ENCODE measurements at places on chromosomes 2 and 18.

GRCh38 chr2:3293221-3293620 is 84.4 kb downstream of the EIPR1 start:
- DNase-seq: no peak

GRCh38 chr2:28642796-28643195 is 108.8 kb upstream of the PPP1CB start:
- DNase-seq: no peak

DNA sequence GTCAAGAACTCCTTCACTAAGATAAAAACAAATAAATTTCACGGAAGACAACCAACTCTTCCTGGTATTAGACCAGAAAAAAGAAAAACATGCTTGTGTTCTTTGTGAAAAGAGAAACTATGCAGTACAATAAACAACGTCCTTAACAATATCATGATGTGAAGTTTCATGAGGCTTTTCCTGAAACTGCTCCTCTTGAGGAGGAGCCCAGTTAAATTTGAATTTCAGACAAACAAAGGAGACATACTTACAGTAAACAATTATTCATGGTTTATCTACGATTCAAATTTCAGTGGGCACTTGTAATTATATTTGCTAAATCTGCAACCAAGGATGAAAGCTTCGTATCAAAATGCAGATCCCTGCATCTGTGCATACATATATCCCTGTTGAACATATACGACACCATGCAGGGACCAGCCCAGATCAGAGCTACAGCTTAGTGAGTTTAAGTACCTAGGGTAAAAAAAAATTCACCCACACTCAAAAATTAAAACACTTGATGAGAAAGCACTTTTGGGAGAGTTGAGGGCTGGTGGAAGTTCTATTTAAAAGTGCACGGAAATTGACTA is 24.8 kb upstream of the SLC9A2 start:
- no peak for DNase-seq

- no peak for DNase-seq
Measured at GRCh38 chr2:23705771-23706612, 220.9 kb downstream of the ATAD2B start.

DNA sequence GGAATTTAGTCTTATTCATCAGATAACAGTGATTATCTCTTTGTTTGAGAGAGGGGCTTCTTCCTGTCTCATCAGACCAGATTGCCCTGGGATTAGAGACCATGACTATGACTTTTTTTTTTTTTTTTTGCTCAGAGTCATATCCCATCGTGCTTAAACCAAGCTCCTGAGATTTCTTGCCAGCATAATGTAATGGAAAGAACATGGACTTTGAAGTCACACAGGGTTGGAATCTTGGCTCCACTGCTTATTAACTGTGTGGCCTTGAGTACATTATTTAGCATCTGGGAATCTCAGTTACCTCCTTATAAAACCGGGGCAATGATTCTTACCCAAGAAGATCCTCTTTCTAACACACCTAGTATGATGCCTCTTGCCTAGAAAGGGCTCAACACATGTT is 268.3 kb downstream of the DYSF start:
- no peak for DNase-seq

- no peak for DNase-seq
Measured at GRCh38 chr2:219219784-219220532, 1.2 kb upstream of the ABCB6 start.

GRCh38 chr2:19357402-19358241 is 801 bp downstream of the OSR1 start:
- DNase-seq: no peak

- no peak for DNase-seq
Measured at GRCh38 chr2:60621688-60622429, 68.4 kb upstream of the BCL11A start.

DNA sequence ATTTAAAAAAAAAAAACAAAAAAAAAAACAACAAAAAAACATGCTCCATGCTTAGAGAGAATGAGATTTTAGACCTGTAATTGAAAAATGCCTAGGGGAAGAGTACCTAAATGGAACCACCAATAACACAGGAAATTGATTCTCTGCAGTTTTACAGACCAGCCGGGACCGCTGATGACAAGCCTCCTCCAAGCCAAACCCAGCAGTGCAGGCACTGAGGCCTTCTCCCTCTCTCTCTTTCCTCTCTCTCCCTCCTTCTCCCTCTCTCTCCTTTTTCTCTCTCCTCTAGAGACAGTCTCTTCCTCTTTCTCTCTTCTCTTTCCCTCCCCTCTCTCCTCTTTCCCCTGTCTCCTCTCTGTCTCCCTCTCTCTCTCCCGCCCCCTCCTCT is 228.8 kb upstream of the COPS8 start:
- DNase-seq: no peak

DNA sequence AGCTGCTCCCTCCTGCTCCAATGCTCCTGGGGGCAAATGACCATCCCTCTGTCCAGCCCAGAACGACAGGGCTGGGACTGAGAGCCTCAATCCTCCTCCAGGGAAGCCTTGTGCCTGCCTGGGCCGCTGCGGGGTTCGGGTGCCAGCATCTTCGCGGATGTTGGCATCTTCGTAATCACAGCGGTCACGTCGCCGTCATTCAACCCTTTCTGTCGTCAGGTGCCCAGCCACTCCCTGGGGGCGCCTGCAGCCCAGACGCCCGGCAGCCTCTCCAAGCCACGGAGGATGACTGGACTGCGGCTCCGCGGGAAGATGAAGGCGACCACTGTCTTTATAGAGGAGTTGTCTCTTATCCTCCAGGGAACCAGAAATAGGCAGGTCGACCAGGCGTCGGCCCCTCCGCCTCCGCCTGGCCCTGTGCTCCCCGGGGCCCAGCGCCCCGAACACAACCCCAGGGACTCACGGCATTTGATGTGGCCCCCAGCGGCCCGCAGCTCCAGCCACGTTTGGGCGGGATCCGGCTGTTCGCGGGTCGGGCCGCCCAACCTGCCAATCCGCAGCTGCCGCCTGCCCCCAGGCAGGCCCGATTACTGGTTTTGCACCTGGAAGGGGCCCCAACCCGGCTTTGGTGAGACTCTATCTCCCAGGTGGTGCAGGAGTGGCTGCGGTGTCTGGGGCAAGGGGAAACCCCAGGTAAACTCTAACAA is 113.9 kb downstream of the THNSL2 start:
- no peak for DNase-seq

DNA sequence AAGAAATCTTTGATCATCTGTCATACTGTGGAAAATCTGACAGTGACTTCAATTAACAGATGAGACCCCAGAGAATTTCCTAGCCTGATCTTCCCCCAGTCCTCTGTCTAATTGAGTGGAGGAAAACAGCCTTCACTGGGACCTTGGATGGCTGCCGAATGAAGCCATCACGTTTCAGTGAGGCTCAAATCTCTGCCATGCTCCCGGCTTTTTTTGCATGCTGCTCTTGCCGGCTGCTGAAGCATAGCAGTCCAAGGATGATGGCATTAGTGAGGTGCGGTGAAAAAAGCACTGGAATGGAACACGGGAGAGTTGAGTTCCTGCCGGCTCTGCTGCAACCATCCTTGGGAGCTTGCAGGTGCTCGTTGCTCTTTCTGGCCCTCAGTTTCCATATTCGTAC is 430.5 kb downstream of the SLC4A3 start:
- DNase-seq: no peak

- no peak for DNase-seq
Measured at GRCh38 chr18:2982022-2982421, 30.9 kb downstream of the LPIN2 start.

GRCh38 chr18:11767935-11768334 is 78.9 kb downstream of the GNAL start:
- no peak for DNase-seq

GRCh38 chr2:216619411-216620393 is 13.5 kb upstream of the IGFBP2 start:
- DNase-seq: no peak

GRCh38 chr2:47239119-47239969 is 84.2 kb upstream of the STPG4 start:
- DNase-seq: no peak

DNA sequence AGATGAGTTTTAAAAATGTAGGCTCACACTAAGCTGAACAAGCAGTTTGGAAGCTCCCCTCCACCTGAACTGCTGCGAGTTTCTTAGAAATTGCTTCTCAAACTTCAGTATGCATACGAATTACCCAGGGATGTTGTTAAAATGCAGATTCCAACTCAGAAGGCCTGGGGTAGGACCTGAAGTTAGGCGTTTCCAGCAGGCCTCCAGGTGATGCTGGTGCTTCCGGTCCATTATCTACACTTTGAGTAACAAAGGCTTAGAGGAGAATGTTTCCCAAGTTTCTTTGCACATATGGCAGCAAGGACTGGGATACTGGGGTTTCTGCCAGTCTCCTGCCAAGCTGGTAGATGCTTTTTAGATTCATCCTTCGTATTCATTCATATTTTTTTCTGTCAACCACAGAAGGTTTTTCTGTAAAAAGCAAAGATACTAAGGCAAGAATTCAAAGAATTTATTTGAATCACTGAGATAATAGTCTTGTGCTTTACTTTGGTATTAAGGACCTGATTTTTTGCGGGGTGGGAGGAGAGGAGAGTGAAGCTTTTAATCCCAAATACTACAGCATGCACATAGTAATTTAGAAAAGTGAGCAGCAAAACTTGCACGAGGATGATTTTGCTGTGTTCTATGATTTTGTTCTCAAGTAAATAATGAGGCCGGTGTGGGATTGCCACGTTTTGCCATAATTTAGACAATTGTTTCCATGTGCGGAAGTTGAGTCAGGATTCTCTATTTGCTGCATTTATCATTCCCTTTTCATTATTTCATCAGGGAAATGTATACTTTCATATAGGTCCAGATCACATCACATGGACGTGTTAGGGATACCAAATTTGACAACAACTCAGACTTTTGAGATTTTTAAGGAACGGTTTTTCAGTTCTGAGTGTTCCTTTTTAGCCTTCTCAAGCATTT is 137.6 kb upstream of the SPATS2L start:
- no peak for DNase-seq

- no peak for DNase-seq
Measured at GRCh38 chr2:27118525-27119329, at the start of gene CGREF1. TSS of gene CGREF1 (minus strand) at chr2:27119128. CDS start at chr2:27104366, 14,762 bp downstream.

DNA sequence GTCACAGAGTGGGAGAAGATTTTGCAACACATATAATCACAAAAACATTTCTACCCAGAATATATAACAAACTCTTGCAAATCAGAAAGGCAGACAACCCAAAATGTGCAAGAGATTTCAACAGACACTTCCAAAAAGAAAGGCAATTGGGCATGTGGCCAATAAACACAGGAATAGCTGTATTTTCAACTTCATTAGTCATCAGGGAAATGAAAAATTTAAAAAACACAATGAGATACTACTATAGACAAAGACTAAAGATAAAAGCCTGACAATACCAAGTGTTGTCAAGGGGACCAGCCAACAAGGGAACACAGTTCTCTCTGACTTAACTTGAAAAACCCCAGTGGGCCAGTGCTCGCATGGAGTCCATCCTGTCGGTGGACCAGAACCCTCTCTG is 40.5 kb downstream of the MTHFD2 start:
- no peak for DNase-seq

GRCh38 chr18:67135981-67136380 is 380.5 kb downstream of the DSEL start:
- no peak for DNase-seq

- DNase-seq: no peak
Measured at GRCh38 chr2:12284487-12284886, 432.2 kb upstream of the TRIB2 start.

DNA sequence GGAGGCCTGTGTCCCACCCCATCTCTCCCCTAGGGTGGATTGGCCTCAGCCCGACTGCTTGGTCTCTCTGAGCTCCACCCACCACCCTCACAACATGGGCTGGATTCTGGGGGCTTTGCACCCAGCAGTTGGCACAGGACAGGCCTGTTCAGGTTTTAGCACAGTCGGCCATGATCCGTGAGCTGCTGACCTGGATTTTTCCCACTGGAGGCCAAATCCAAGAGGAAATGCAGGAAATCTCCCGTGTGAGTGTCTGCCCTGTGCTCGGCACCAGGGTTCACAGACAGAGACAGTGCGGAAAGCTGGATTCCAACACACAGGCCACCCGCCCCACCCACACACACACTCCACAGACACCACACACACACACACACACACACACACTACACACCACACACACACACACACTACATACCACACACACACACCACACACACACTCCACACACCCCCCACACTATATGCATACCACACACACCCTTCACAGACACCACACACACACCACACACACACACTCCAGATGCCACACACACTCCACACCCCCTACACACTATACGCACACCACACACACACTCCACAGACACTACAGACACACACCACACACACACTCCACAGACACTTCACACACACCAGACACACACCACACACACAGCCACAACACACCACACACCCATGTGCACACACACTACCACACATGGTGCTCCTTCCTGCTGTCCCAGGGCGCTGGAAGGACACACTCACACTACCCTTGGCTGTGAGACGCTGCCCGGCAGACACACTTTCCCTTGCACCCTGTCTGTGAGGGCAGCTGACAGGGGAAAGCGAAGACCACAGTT is 14.1 kb downstream of the MBP start:
- DNase-seq: no peak

- DNase-seq: no peak
Measured at GRCh38 chr2:57542081-57542480, 504.5 kb upstream of the VRK2 start.

DNA sequence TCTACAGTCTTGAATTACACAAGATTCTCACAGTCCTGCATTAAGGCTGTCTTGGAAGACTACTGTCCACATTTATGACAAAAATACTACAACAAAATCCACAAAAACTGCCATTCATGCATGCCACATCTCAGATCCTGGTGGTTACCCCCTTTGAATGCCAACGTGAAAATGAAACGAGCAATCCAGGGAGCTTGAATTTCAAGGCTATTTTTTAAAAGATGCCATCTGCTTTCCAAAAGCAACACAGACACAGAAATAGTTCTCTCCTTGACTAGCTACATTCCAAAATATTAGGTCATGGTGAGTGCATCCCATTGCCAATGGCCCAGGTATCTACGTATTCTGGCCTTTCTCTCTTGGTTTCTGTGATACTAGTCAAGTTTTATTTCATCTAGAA is 36.3 kb downstream of the IRS1 start:
- no peak for DNase-seq

GRCh38 chr2:42523341-42523740 is 29.6 kb upstream of the KCNG3 start:
- DNase-seq: no peak

DNA sequence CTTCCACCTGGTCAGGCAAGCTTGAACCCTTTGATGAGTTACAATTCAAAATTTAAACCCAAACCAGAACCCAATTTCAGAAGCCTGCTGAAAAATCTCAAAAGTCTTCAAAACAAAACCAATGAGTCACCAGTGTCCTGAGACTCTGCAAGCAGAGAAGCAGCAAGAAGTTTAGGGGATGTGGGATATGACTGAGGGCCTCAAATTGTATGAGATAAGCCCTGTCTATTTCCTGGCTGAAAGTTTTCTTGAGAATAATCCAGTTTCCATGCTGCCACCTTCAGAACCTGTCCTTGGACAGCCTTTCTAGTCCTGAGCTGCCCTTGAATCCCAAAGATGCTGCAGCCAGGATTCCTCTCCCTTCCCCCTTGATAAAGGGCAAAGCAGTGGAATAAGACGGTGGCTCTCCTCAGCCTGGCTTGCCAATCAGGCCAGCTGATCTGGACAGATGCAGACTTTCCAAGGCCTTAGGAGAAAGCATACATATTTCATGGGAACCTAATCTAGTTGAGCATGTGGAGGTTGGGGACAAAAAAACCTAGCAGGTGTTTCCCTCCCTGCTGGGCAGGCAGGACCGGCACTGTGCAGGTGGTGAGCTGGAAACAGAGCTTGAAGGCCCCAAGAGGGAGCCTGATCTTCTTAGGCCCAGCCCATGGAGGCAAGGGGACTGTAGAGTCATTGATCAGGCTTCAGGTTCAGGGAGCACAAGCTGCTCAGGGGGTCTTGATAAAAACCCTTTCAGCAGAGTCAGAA is 278.0 kb upstream of the MGAT5 start:
- no peak for DNase-seq
